Left cardiac atrium (tissue), 4 donors: ENCODE measurements at places on chromosomes 6 and 20. TPM values are rescaled to one million over a fixed set of nuclear protein-coding genes. Genes with fewer than 3 reads are reported as not detected.

DNA sequence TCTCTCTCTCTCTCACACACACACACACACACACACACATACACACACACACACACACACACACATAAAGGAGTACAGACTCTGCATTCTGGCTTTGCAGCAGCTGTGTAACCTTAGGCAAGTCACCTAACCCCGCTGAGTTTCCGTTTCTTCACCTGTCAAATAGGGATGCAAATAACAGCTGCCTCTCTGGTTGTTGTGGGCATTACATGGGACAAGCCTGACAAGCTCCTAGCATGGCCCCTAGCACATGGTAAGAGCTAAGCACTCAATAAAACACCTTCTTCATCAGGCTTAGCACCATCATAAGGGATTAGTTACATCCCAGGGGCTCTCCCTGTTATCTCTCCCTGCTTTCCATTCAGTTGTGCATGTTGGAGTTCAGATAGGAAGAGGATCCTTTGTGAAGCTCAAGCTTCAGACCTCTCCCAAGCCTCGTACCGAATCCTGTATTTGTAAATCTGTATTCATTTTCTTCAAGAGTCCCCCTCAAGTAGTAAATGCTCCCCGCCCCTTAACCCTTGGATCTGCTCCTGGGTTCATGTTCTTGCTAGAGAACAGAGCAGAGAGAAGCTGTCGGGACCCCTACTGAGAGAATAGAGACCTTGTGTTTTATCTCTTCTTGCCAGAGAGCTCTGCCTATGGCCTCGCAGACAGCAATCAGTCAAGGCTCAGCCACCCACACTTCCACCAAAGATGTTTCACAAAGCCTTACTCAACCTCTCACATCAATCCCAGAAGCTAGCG, 2.2 kb downstream of the SLC13A3 start:
- no peak for DNase-seq

GRCh38 chr6:140480852-140481251, 1106.4 kb upstream of the CITED2 start:
- DNase-seq = no peak

Gene TP53INP2
- 117 TPM for total RNA-seq

DNA sequence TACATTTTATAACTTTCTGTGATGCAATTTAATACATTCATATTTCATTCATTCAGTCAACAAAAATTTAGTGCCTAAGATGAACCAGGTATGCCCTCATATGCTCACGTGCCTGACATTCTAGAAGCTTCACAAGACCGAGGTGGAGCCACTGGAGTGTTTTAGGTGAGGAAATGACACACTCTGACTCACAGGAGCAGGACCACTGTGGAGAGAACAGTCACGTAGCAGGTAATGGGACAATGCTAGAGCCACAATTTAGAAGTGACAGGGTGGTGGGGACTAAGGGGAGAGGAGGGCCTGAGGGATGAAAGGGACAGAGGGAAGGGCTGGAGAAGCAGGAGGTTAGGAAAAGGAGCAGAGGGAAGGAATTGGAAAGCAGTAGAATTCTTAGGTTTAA, 17.6 kb upstream of the HLA-A start:
- no peak for DNase-seq

Gene NMBR
- total RNA-seq = not detected

GRCh38 chr20:62876501-62876901, 14.9 kb upstream of the TCFL5 start:
- DNase-seq = no peak

DNA sequence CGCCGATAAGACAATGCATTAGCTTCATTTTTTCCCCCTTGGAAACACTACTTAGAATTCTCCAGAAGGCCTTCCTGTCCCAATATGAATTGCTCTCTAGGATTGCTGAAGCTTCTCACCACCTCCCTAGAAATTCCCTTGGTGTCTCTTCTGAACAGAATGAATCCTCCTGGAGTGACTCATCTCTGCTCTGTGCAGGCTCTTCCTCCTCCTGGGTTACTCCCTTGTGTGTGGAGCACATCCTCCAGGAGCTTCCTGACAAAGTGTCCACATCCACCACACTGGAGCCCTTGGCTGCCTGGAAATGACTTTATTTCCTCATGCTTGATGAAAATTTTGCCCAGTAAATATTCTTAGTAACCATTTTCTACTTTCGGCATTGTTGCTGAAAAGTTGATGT, 54.4 kb downstream of the DTNBP1 start:
- DNase-seq = no peak

- peak; percentile 82 for DNase-seq
Observed at GRCh38 chr6:110415086-110415916, at the start of gene DDO. Gene DDO (minus strand): TSS chr6:110415575. CDS start chr6:110413462, 2,113 bp downstream.

Gene IL17A
- not detected for total RNA-seq

- no peak for DNase-seq
Observed at GRCh38 chr20:21681234-21681921, 24.1 kb upstream of the PAX1 start.

- DNase-seq = no peak
Observed at GRCh38 chr20:18957328-18957727, 143.7 kb downstream of the SCP2D1 start.

GRCh38 chr6:96450770-96451130, 70.9 kb upstream of the UFL1 start:
- DNase-seq = no peak
